ENCODE measurements at places on chromosomes 11 and 22.
A peak's percentile ranks its signal among the peaks of the same experiment; 100 is the strongest.

DNA sequence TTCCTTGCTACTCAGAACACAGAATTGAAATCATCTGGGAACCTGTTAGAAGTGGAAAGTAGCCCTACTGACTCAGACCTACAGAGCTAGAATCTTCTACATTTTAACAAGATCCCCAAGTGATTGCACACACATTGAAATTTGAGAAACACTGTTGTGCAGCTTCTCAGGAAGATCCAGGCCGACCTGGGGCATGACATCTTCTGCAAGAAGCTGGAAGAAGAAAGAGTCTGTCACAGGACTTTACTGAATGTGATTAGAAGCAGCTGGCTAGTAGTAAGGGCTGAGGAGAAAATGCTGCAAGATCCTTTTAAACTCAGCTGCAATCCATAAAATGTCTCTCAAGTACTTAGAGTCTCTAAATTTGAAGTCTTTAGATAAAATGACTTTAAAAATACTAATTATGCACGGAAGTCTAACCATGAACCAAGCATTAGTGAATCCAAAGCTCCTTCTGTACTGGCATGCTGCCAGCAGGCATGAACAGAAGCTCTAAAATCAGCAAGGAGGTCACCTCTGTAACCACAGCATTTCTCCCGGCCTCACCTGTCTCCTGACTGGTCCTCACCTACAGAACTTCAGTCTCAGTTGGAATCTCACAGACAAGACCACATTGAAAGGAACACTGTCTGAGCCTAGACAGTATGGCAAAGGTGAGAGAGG, 85.0 kb downstream of the SERGEF start:
- DNase-seq: no peak

GRCh38 chr22:38941488-38941987, 15.9 kb upstream of the APOBEC3A start:
- DNase-seq: peak; percentile 87

- DNase-seq: no peak
Measured at GRCh38 chr11:375065-376025, 6.0 kb downstream of the B4GALNT4 start.

DNA sequence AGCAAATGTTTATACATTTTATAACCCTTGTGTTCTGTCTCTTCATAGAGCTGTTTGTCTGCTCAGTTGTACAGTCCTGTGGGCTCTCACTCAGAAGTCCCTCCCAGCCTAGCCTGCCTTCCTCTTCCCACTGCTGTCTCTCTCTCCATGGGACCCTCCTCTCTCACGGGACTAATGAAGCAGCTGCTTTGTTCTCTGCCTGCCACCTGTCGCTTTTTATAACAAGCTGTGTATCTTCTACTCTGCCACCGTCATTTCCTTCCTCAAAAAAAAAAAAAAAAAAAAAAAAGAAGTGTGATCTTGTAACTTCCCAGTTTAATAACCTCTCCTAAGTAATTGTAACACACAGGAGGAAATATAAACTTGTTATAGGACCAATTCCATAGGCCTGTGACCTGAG, 92.2 kb upstream of the ALKBH3 start:
- no peak for DNase-seq

DNA sequence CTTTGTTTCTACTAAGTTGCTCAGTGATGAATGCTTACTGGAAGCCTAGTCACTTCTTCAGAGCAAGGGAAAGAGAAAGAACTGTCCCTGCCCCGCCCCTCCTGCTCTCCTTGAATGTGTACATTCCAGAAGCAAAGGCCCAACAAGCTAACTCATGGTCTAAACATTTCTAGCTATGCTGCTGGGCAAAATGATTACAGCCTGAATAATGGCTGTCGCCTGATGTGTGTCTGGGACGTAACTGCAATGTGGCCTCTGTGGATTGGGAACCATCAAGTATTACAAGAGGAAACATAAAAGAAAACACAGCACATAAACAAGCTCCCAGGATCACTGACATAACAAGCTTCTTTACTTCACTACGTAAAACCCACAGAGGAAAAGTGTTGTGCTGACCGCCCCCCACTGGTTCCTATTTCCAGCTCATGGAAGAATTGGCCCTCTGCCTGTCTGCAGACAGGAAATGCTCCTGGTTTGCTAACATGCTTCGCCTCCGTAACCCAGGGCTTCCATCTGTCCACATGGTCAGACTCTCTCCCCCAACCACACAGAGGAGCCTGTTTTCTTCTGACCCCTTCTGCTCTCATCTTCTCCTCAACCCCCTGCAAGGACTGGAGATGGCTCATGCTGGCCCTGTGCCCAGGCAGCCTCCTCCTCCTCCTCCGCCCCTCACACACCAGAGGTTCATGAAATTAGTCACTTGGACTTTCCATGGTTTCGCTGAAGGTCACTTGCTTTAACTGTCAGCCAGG, 187.2 kb downstream of the MAML2 start:
- peak; percentile 86 for DNase-seq

- no peak for DNase-seq
Measured at GRCh38 chr11:6625832-6626420, 6.7 kb upstream of the TPP1 start.

DNA sequence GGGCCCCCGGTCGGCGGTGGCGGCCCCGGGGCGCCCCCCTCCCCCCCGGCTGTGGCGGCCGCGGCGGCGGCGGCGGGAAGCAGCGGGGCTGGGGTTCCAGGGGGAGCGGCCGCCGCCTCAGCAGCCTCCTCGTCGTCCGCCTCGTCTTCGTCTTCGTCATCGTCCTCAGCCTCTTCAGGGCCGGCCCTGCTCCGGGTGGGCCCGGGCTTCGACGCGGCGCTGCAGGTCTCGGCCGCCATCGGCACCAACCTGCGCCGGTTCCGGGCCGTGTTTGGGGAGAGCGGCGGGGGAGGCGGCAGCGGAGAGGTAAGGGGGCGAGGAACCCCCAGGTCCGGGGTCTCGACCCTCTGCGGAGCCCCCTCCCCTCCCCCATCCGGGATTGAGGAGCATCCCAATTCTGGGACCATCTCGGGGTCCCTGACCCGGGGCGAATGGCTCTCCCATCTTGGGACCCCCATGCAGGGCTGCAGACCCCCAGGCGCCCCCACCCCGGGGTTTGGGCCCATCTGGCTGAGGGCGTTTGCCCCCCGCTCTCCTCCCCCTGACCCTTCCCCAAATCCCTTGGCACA, 431 bp downstream of the KMT2A start:
- no peak for DNase-seq

- no peak for DNase-seq
Measured at GRCh38 chr11:118834427-118835028, 43.6 kb upstream of the DDX6 start.

- no peak for DNase-seq
Measured at GRCh38 chr11:22163394-22163797, 29.5 kb upstream of the ANO5 start.

GRCh38 chr11:72702096-72702495, 27.9 kb upstream of the PDE2A start:
- DNase-seq: no peak

DNA sequence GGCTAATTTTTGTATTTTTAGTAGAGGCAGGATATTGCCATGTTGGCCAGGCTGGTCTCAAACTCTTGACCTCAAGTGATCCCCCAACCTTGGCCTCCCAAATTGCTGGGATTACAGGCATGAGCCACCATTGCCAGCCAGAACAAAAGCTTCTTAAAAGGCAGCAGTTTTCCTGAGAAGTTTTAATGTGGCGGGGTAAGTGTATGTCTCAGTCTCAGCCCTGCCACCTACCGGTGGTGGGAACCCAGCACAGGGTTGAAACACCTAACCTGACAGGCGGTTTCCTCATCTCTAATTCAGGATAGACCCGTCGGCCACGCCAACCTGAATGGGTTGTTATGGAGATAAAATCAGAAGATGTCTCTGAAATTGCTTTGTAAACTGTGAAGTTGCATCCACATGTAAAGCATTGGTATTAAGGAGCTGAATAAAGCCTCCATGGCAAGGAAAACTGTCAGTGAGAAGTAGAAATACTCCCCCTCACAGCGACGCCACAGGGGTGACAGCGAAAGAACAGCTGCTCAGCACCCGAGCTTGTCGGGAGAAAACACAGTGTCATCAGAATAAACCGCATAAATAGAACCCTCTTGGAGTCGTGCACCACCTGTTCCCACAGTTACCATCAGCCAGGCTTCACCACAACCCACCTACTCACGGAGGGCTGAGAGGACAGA, 165.9 kb upstream of the NCAM1 start:
- DNase-seq: no peak

GRCh38 chr11:35138943-35139721, at the start of gene CD44:
Gene CD44, plus strand, starts transcription at chr11:35139171. Its CDS starts 133 bp downstream, at chr11:35139304.
- peak; percentile 71 for DNase-seq

- DNase-seq: no peak
Measured at GRCh38 chr11:108994887-108995286, 330.0 kb downstream of the DDX10 start.

GRCh38 chr11:133265530-133266035, 266.7 kb downstream of the OPCML start:
- DNase-seq: no peak

- DNase-seq: no peak
Measured at GRCh38 chr11:111655924-111656323, 53.7 kb downstream of the SIK2 start.

GRCh38 chr11:2303627-2304505, 2.1 kb downstream of the TSPAN32 start:
- DNase-seq: no peak

GRCh38 chr11:38791346-38791961, 2193.4 kb upstream of the RAG2 start:
- no peak for DNase-seq

DNA sequence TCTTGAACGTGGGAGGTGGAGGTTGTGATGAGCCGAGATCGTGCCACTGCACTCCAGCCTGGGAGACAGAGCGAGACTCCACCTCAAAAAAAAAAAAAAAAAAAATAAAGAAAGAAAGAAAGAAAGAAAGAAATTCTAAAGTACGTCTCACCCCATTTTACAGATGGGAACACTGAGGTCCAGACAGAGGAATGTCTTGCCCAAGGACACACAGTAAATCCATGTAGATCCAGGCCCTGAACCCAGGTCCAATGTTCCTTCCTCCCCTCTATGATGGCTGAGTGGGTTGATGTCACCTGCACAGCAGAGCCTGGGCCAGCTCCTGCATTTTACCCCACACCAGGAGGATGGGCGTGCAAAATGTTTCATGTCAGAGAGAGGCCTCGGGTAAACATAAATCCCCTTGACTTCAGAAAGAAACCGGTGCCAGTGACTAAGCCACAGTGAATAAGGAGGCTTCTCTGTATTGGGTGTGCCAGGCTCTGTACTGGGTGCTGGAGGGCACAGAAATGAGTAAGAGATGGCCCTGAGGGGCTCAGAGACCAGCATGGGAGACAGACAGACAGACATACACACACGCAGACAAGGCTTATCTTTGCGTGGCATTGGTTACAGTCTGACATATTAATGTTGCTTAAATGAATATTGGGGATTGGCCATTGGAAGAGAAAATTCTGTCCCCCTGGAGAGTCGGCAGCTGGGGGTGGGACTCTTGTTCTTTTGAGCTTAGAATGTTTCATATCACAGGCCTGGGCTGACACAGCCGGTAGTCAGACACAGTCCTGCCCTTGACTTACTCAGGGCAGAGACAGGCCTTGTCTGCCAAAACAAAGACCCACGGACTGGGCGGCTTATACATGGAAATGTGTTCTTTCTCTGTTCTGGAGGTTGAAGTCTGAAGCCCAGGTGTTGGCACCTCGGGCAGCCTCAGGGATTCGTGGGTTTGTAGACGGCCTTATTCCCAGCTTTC, 105.4 kb downstream of the MIAT start:
- DNase-seq: no peak

GRCh38 chr11:77071671-77072605, 5.2 kb downstream of the CAPN5 start:
- no peak for DNase-seq

DNA sequence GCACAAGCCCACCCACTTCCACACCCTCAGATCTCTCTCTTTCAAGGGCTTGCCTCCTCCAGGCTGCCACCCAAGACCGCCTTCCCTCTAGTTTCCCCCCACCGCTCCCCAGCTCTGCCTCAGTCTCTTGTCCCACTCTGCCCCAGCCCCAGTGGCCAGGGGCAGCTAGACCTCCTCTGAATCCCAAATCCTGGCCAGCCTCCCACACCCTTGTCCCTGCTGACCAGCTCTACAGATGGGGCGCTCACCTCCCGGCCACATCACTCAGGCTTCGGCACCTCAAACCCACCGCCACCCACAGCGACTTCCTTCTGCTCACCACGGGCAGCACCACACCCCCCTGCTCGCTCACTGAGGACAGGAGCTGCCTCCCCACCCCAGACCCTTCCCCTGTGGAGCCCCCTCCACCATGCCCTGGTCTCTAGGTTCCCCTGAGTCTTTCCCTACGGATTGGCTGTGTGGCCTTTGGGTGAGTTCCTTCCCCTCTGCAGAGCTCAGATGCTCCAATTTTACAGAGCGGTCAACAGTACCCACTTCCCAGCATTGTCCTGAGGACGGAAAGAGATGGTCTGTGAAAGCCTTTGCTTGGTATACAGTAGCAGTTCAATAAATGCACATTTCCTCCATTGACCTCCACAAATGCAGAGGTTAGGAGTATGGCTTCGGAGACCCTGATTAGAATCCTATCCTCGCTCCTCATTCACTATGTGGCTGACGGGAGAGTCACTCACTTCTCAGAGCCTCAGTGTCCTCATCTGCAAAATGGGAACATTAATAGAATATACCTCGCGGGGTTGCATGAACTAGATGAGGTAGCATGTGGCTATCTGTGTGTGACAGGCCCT, 11.5 kb upstream of the SPI1 start:
- DNase-seq: no peak

- DNase-seq: no peak
Measured at GRCh38 chr11:31966846-31967245, 124.0 kb upstream of the RCN1 start.

- no peak for DNase-seq
Measured at GRCh38 chr22:30238661-30239487, 7.7 kb downstream of the LIF start.

GRCh38 chr11:7909585-7910285, 21.3 kb downstream of the OR10A6 start:
- no peak for DNase-seq

GRCh38 chr22:30968015-30968923, at the start of gene MORC2:
Gene MORC2, minus strand, starts transcription at chr22:30968774. Its CDS starts 885 bp downstream, at chr22:30967889.
- DNase-seq: no peak

DNA sequence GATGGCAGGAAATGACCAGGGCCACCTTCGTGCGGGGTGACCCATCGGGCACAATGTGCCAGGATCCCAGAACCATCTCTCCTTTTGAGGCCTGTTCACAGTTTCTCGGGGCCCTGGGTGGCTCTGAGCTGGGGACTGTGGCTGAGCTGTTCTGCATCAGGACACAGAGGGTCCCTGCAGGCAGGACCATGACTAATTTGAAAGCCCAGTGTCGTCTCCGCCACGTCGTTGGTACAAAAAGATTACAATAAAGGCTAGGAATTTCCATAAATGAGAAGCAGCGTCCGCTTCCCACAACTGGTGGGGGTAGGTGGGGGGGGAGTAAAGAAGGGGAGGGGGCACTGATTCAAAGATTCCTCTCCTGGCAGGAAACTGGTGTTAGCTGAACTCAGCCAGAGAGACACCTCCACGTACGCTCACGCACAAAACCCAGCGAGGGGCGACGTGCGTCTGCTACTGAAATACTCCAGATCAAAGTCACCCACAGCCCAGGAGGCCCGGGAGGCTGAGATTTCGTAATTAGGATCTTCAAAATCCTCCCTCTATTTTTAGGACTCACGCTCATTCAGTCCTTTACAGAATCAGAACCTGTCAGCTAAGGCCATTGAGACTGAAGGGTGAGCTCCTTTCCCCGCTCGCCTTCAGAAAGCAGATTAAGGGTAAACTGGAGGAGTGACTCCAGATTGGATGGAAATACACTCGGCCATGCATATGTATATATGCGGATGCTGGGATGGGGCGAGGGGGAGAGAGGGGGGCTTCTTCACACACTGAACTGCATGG, 11.0 kb downstream of the MN1 start:
- no peak for DNase-seq
